ENCODE measurements at places on chromosomes 2 and 18. TPM values are rescaled to one million over a fixed set of nuclear protein-coding genes. Genes with fewer than 3 reads are reported as not detected.

The PJVK gene
- not detected for polyA plus RNA-seq

DNA sequence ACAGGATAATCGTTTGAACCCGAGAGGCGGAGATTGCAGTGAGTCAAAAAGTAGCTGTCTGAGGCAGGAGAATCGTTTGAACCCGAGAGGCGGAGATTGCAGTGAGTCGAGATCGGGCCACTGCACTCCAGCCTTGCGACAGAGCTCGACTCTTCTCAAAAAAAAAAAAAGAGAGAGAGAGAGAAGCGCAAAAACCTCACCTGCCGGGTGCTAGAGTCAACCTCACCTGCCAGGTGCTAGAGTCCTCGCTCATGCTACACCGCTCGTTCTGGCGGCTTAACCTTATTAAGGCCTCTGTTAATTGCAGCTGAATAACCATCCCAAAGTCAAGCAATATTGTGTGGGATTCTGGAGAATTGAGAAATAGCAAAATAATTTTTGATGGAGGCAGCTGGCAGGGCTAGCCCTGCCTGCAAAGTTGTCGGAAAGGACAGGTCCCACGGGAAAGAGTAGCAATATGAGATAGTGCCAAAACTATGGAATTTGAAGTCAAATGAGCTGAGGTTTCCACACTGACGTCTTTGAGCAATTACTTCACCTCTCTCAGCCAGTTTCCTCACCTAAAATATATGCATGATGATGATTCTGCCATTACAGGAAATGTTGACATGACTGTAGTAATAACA is 644 bp upstream of the DYM start:
- H3K27ac ChIP-seq = peak overlapping the region; percentile 79
- DNase-seq = no peak
- H3K4me3 ChIP-seq = peak overlapping the region; percentile 88
- peaks cover 33% of the 10 kb centered on the region for H3K4me1 ChIP-seq
- H3K36me3 ChIP-seq = no peaks in the 10 kb centered on the region
- H3K27me3 ChIP-seq = no peaks in the 10 kb centered on the region

DNA sequence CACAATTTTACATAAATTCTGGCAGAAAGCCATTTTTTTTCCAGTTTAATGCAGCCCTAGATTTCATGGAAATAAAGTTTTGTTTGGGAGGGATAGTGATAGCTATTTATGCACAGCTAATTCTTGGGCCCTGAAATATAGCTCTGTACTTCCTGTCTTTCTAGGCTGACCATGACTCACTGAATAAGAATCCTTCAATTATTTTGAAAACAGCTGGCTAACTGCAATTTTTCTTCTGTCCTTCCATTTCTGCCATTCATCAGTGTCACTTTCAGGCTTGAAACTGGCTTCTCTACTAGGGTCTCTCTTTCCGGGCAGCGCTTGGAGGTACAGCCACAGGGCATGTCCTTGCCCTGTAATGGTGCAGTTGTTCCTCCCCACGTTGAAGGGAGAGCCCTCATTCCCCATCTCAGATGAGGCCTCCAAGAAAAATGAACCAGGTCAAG is 97.1 kb upstream of the TMEM178A start:
- H3K27me3 ChIP-seq = peaks cover 2% of the 10 kb centered on the region
- H3K4me3 ChIP-seq = no peak overlapping the region
- no peaks in the 10 kb centered on the region for H3K36me3 ChIP-seq

The FAHD2B gene
- 11.0 TPM for polyA plus RNA-seq

GRCh38 chr2:42205337-42205736 is 36.2 kb downstream of the EML4 start:
- H3K4me3 ChIP-seq = no peak overlapping the region
- H3K27me3 ChIP-seq = no peaks in the 10 kb centered on the region
- peaks cover 7% of the 10 kb centered on the region for H3K4me1 ChIP-seq
- H3K36me3 ChIP-seq = peaks cover 3% of the 10 kb centered on the region
- H3K27ac ChIP-seq = no peak overlapping the region

The CDKL4 gene
- not detected for polyA plus RNA-seq

The GREB1 gene
- polyA plus RNA-seq = 0.41 TPM

DNA sequence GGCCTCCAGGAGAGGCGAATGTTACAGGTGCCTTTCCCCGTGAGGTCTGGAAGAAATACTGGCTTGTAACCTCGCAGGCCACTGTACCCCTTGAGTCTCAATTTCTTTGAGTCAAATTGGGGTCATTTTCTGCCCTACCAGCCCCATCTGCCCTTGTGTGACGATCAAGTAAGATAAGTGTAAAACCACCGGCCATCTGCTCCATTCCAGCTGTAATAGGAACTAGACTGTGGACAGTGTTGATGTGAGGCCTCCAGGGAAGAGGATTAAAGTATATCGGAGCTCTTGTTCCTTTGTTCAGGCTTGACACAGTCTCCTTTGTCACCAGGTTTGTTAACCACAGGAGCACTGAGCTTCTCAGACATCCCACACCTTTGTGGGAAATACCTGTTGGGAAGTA is 65.6 kb downstream of the MRPS9 start:
- no peak for DNase-seq
- peaks cover 10% of the 10 kb centered on the region for H3K4me1 ChIP-seq
- H3K36me3 ChIP-seq = peaks cover 22% of the 10 kb centered on the region
- no peaks in the 10 kb centered on the region for H3K27me3 ChIP-seq
- H3K27ac ChIP-seq = no peak overlapping the region
- no peak overlapping the region for H3K4me3 ChIP-seq

DNA sequence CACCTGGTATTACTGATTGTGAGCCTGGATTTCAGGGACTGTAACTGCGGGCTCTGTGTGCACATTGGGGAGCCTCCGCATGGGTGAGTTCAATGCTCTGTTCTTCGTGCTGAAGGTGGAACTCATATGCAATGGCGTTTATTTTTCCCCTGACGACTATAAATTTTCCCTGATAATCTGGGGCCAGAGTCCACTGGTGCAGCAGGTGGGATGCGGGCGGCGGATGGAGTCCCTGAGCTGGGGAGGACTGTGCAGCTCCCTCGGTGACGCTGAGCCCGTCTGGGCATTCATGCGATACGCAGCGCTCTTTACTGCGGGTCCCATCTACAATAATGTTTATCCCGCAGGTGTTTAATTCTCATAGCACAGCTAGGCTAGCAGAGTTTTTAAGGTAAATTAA is 181.6 kb upstream of the ALKAL2 start:
- no peak overlapping the region for H3K4me3 ChIP-seq
- peaks cover 19% of the 10 kb centered on the region for H3K27me3 ChIP-seq
- DNase-seq = no peak
- peaks cover 14% of the 10 kb centered on the region for H3K4me1 ChIP-seq
- peaks cover 10% of the 10 kb centered on the region for H3K36me3 ChIP-seq

GRCh38 chr18:21444465-21445212 is 155.9 kb downstream of the ESCO1 start:
- no peak for DNase-seq
- H3K27ac ChIP-seq = no peak overlapping the region
- H3K27me3 ChIP-seq = peaks cover 3% of the 10 kb centered on the region
- H3K4me3 ChIP-seq = no peak overlapping the region

The MC5R gene
- polyA plus RNA-seq = not detected

DNA sequence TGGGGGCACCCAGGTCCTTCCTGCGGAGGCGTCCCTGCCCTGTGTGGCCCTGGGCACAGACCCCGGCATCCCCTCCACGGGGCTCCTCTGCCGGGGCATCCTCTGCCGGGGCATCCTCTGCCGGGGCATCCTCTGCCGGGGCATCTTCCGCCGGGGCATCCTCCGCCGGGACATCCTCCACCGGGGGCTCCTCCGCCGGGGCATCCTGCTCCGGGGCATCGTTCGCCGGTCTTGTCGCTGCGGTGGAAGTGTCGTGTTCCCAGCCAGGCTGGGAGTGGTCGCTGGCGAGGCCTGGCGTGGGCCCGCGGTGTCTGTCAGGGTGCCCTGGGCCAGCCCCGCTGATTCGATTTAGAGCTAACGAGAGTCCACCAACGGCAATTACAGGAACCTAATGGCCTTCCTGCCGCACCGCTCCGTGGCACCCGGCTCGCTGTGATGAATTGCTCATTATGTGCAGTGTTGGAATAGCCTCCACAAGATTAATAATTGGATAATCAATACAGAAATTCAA is 115.1 kb downstream of the NFATC1 start:
- no peak overlapping the region for H3K27ac ChIP-seq
- peaks cover 40% of the 10 kb centered on the region for H3K4me1 ChIP-seq
- peaks cover 10% of the 10 kb centered on the region for H3K27me3 ChIP-seq
- peaks cover 13% of the 10 kb centered on the region for H3K36me3 ChIP-seq

DNA sequence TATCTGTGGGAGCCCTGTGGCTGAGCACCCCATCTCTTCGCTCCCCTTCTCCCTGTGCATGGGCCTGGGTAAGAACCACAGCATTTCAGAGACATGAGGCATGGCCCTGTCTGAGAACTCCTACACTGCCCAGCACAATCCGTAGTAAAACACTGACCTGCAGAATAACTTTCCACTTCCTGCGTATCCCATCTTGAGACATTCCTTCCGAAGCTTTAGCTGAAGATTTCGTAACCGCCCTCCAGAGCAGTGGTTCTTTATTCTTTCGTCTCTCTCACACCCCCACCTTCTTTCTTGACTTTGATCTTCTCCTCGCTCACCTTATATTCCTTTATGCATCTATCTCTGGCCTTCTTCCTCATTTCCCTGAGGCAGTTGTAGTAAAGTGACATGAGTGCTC is 381.1 kb downstream of the HRH4 start:
- H3K4me3 ChIP-seq = no peak overlapping the region
- no peak for DNase-seq
- no peaks in the 10 kb centered on the region for H3K36me3 ChIP-seq
- H3K4me1 ChIP-seq = no peaks in the 10 kb centered on the region
- no peak overlapping the region for H3K27ac ChIP-seq
- no peaks in the 10 kb centered on the region for H3K27me3 ChIP-seq

The TUBB8B gene
- not detected for polyA plus RNA-seq

DNA sequence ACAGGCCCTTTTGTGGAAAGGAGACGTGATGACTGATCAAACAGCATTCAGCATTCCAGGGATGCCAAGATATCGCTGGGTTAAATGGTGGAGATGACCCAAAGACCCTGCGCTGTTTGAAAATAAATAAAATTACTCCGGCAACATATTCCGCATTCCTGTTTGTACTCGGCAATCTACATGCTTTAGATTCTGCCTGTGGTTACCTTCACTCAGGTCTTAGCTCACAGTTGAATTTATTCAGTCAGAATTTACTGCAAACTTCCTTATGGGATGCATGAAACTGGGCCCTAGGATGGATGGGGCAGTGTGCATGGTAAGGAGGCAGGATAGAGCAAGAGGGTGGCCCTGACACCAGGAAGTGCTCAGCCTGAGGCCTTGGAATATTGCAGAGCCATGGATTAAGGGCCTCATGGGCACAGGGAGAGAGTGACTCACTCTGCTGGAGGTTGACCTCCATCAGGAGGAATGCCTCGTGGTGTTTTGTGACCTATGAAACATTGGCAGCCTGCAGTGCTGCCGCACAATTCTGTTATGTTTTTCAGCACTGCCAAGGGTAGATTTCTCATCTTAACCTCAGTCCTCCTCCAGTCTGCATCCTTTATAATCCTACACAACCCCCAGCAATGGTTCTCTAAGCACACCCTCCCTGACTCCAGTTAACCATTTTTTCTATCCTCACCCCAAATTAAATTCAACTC is 321.4 kb downstream of the IRS1 start:
- no peaks in the 10 kb centered on the region for H3K4me1 ChIP-seq
- H3K4me3 ChIP-seq = no peak overlapping the region
- no peak overlapping the region for H3K27ac ChIP-seq
- H3K27me3 ChIP-seq = peaks cover 2% of the 10 kb centered on the region

Measured in immature natural killer cell (primary cell).